Suppressor macrophage treated with lipopolysaccharide for 4 hours (primary cell): ENCODE measurements at places on chromosomes 12 and 14.

GRCh38 chr12:65540140-65540539 is 261.7 kb downstream of the MSRB3 start:
- DNase-seq: no peak

- no peak for DNase-seq
These were observed 160.8 kb upstream of the BMP4 start for GRCh38 chr14:54117396-54117795.

- DNase-seq: no peak
These were observed 546.4 kb downstream of the MED13L start for GRCh38 chr12:115730975-115731541.

GRCh38 chr14:87989956-87990299 is 3.1 kb downstream of the GALC start:
- no peak for DNase-seq

DNA sequence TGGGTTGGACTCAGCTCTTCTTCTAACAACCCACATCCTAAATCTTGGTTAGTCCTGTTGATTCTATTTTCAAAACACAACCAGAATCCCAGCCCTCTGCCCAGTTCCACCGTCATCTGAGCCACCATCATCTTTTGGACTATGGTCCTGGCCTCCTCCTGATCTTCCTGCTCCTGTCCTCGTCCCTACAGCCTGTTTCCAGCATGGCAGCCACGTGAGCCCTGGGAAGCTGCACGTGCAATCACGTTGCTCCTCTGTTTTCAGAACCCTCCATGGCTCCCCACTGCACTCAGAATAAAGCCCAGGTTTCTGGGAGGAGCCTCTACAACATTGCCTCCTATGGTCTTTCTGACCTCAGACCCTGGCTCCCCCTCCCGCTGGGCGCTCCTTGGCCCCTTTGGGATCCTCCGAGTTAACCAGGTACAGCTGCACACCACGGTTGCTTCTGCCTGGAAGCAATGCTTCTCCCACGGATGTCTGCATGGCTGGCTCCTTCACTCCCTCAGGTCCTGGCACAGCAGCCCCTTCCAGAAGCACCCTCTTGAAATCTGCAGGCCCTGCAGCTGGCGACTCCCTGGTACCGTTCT is 44.5 kb downstream of the BEGAIN start:
- no peak for DNase-seq
